ENCODE measurements at places on chromosomes 1 and 21.

DNA sequence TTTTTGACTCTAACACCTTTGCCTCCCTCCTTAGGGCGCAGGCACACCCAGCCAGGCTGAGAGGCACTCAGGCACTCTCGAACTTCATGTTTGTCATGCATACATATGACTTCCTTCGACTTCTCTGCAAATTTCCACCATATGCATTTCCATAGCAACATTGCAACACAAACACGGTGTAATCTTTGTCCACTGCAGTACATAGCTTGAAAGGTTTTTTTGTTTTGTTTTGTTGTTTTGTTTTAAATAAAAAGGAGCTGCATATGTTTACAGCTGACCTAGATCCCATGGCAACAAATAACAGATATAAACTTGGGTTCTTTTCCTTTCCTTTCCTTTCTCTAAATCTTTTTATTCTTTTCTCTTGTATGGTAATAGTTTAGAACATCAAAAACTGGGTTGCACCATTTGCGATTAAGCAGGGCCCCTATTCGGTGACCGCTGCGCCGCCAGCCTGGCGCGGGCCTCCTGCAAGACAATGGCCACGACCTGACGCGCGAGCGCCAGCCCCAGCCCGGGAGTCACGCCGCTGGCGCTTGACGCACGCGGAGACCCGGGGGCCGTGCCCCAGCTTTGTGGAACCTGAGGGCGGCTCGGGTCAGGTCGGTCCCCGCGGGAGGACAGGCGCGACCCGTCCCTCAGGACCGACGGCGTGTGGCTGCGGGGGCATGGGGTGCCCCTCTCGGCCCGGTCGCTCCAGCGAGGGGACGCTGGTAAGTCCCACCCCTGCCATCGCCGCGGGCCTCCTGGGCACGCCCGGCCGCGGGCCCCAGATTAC lies 35.2 kb downstream of the CCN1 start:
- DNase-seq: no peak

GRCh38 chr1:210342986-210343780 lies 14.5 kb downstream of the HHAT start:
- DNase-seq: no peak

DNA sequence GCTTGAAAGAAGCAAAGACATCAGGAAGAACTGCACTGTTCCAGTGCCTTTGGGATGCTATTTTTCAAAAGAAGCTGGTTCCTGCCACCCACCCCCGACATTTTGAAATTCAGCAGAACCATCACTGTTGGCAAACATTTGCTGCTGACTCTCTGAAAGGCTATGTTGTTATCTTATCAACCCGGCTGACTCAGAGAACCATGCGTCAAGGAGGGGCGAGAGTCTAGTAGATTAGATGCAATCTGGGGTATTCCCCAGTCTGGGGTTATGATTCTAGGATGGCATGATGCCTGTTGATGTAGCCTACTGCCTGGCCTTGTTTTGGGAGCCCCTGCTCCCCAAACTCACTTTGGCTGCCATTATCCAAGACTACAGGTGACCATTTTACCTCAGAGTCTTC lies 267.8 kb upstream of the RUNX1 start:
- no peak for DNase-seq

DNA sequence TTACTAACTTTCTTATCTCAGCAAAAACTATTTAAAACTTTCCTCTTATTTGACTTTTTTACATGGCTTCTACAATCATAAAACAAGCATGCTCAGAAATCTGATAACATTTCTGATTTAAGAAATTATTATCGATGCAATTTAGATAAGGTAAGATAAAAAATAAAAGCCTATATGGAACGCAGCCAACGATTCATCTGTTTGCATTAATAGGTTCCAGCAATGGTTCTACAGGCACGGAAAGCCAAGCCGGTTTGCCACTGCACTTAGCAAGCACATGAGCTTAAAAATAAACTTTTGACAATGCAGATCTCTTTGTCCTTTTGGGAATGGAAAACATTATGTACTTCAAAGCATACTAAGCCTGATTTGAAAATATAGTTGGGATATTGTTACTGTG lies 77.5 kb upstream of the KCNK2 start:
- no peak for DNase-seq

GRCh38 chr1:228340686-228341449 lies 65.8 kb downstream of the TRIM11 start:
- DNase-seq: no peak

DNA sequence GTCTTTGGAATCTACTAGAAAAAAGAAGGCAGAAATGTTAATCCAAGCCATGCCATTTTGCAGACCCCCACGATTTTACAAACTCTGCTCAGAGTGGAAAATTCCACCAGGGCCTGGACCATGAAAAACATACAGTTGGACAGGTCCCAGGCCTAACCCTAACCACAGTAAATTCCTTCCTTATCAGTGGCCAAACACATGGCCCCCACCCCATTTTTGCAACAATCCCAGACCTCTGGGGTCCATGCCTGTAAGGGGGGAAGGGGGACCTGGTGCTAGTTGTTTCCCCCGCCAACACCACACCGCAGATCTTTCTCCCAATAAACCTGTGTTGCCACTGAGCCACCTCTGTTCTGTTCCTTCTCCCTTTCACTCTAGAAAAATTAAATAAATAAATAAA lies 1352.7 kb downstream of the AMY1C start:
- DNase-seq: no peak

GRCh38 chr1:79374397-79374796 lies 367.9 kb upstream of the ADGRL4 start:
- DNase-seq: no peak

DNA sequence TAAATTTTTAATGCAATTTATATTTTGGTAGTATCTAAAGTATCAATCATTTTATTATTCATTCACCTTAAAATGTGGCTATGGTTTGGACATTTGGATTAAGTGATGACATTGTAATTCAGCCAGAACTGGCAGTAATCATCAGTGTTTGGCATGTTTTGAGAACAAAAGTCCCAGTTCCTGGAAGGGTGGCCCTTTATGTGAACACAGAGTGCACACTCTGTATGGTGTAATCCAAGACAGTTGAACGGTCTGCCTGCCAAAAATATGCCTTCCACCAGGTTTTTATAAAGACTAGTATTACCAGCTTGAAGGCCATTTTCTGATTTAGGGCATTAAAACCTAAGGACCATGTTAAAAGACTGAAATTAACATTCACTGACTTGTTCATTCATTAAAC lies 448.7 kb downstream of the LTN1 start:
- no peak for DNase-seq

DNA sequence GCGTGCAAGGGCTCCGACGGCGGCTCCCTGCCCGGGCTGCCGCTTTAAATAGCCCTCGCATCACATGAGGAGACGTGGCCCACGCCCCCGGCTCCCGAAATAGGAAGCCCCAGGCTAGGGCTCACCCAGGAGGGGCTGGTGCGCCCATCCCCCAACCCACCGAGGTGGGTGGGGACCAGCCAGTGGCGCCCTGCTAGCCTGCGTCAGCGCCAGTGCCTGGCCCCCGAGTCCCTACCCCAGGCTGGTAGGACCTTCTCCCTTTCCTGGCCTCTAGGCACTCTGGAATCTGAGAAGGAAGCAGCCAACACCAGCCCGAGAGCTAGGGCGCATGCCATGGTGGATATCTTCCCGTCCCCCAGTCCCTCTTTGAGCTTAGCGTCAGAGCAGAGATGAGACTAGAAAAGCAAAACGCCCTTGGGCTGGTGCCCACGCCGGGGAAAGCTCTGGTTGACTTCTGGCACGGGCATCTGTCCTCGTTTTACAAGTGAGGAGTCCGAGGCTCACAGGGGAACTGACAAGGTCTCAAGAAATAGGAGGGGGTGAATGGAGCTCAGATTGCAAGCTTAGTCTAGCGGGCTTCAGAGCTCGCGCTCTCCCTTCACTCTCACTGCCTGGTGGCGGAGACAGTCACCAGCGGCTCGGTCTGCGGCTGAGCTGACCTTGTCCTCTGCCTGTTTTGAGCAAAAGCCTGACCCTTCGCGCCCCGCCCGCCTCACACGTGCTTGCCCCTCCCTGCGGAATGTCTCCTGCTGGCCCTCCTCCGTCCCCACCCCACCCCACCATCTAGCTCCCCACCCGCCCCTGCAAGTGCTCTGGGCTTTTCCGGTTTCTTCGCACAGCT lies at the start of gene FABP3:
FABP3 (minus strand) TSS at position 21 of the 841 bp plus-strand sequence. CDS start 62 bp downstream, outside the sequence.
- DNase-seq: no peak

DNA sequence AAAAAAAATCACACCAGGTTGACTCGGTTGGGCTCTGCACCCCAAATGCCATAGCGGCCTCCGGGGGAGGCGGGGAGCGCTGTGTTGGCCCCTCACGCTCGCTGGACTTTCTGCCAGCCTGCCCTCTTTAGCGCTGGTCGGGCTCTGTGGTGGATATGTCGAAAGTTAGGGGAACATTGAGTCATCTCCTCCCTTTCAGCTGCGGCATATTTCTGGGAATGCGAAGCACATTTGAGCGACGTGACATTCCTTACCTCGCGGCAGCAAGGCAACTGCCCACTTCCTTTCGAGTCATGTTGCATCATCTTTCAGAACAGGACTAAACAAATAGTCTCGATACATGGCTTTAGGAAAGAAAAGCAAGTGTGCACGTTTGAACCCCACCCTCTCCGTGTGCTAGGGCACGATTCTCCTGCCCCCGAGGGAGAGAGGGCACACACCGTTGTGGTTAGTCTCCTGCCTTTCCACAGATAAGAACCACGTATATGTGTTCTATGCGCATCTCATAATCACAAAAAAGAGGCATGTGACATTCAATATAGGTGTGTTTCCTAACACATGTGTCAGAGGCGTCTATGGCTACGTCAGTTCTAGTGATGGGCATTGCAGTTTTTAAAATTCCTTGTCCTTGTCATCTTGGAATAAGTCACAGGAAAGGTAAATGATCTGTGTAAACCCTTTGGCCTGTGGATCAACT lies 105.9 kb upstream of the SLC45A1 start:
- DNase-seq: peak; percentile 95
